Tibial artery (tissue), 4 donors: ENCODE measurements at places on chromosomes 2 and 18.

DNA sequence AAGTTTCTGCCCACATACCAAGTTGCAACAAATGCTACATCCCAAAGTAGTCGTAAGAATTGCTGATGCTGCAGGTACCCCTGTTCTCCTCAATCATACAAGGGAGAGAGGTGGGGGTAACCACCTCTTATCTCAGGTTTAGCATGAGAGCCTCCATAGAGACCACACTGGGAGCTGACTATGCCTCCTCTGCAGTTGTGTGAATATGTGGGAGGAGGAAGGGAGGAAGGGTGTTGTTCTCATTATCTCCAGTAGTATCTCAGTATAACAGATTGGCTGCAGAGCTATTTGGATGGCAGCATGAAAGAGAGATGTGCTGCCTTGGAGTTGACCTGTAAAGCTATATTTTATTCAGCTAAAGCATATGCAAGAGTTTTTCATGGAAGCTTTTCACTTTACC, 690.7 kb downstream of the KCNJ3 start:
- no peak for DNase-seq

GRCh38 chr2:127205218-127206125, 14.6 kb downstream of the CYP27C1 start:
- no peak for DNase-seq

DNA sequence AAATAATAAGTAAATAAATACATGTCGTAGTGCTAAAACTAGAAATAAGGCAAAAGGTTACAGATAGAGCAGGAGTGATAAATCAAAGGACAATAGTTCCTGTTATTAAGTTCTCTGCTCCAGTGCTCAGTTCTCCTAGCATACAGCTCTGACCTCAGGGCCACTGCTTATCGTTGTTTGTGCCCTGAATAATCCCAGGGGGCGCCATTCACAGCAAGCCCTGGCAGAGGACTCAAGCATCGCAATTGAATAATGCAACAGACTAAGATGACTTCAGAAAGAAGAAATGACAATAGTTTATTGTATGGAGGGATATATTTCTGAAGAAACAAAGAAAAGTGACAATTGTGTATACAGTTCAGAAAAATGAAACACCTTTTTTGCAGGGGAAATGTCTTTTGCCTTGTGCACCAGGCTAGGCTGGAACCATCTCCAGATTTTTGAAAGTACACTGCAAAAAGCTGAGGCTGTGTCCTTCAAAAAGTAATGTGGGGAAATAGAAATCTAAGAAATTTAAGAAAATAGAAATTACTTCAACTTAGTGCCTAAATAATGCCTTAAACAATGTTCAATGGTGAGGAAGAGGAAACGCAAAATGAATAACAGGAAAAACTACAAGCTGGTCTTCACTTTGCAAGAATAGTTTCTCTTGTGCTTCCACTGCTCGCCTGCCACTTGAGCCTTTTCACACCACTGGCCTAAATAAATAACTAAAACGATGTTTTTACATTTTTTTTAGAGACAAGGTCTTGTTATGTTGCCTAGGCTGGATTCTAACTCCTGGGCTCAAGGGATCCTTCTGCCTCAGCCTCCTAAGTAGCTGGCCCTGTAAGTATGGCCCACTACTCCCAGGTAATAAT, 19.0 kb upstream of the CCNYL1 start:
- DNase-seq: no peak

DNA sequence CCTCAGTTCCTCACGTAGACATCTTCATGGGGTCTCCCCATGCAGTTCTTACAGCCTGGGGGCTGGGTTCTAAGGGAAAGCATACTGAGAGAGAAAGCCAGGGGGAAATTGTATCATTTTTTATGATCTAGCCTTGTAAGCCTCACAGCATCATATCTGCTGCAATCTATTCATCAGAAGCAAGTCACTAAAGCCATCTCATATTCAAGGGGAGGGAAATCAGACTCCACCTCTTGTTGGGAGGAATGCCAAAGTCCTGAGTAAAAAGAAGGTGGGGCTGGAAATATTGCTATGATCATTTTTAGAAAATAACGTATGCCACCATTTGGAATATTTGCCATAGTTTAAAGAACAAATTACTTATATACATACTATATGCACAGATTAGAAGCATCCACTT, 304.6 kb downstream of the TXNL1 start:
- no peak for DNase-seq

DNA sequence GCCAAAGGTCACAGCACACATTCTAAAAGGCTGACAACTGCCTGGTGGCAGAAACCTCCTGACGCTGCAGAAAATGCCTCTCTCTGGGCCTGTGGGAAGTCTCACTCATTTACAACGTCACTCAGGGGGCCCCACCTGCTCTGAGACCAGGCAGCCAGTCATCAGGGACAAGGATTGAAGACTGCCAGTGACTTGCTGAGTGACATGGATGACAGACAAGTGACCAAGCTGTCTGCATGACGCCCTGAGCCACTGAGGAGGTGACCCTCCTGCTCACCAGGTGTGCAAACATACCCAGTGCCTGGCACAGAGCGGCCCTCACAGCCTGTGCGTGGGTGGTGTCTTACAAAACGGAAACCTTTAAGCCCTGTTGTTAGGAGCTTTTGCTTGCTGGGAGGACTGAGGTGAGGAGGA, 392.4 kb downstream of the TNS1 start:
- DNase-seq: no peak

DNA sequence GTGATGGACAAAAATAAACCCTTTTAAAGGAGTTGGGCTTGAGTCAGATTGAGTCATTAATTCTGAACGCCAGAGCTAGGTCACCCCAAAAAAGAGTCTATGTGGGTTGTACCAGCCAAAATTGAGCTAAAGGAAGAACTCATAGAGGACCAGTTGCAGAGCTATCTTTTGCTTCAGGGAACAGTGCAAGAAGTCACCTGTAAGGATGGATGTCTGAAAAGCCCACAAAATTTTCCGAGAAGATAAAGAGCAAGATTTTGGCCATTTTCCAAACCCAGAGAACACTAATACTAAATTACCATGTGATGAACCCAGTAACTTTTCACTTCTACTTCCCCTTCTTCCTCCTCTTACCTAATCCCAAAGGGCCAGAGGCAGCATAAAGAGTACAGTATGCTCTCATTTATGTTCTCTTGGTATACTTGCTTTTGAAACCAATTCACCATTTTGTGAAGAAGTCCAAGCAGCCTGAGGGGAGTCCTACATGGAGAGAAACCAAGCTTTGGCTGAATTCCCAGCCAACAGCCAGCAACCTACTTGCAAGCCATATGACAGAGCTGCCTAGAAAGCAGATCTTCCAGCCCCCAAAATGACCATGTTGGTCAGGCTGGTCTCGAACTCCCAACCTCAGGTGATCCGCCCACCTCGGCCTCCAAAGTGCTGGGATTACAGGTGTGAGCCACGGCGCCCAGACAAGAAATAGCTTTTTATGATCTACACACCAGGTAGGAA, 551.7 kb downstream of the SATB2 start:
- no peak for DNase-seq

- no peak for DNase-seq
Measured at GRCh38 chr2:54773838-54774237, 50.4 kb downstream of the EML6 start.

DNA sequence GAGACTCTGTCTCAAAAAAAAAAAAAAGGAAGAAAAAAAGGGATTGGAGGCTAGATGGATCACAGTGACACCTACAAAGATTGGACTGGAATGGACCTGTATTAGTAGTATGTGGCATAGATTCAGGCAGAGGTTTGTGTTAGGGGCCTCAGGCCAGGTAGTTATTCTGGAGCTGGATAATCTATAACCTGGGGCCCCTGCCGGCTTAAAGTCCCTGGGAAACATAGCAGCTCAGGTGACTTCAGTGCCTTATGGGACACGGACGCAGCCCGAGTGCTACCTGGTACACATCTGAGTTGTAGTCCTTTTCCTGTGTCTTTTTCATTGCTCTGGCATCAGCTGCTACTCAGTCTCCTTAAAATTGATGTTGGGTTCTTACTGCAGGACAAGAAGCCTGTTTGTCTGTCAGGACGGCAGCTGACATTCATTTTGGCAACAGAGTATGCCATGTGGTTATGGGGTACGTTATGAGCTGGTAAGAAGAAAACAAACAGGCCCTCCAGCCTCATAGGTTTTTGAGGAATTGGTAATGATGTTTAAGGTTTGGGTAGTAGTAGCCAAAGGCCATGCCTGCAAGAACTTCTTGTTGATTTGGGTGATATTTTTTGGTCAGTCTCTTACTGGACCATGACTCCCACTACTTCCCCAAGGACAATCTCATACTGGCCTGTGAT, 27.8 kb downstream of the AGFG1 start:
- no peak for DNase-seq

DNA sequence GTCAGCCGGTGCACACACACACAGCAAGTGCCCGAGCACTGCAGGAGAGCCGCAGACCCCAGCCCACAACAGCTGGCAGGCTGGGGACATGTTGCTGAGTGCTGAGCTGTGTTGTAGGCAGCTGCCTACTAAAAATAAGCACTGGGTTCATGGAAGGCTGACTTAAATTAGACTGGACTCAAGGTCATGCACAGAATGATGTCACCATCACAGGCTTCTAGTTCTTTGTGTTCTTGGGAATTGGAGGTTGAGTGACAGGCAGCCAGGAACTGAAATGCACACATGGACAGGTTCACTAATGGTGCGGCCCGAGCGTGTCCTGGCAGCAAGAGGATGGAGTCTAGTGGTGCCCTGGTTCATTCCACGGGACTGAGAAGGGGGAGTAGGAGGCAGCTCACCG, 71.3 kb downstream of the VWA3B start:
- peak; percentile 87 for DNase-seq

GRCh38 chr2:46400016-46400415, 79.3 kb upstream of the TMEM247 start:
- no peak for DNase-seq

- no peak for DNase-seq
Measured at GRCh38 chr2:173720306-173720705, 244.9 kb downstream of the SP3 start.

- no peak for DNase-seq
Measured at GRCh38 chr2:24342110-24342910, 18.0 kb downstream of the ITSN2 start.

- no peak for DNase-seq
Measured at GRCh38 chr2:216001216-216002100, 11.9 kb downstream of the MREG start.

DNA sequence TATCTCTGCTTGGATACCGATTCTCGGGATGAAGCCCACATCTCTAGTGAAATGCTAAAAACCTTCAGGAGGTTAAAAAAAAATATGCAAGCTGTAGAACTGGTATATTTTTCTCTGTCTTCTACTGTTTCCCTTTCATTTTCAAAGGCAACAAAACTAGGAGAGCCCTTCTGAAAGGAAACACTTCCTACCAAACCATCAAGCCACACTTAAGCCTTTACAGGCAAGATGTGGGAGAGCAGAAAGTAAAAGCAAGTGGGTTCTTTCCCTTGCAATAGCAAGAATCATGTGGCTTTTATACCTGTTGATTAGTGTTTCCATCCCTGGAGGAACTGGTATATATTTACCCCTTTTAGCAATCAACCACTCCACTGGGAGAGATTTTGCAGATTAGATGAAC, 147.9 kb upstream of the ACAA2 start:
- no peak for DNase-seq

DNA sequence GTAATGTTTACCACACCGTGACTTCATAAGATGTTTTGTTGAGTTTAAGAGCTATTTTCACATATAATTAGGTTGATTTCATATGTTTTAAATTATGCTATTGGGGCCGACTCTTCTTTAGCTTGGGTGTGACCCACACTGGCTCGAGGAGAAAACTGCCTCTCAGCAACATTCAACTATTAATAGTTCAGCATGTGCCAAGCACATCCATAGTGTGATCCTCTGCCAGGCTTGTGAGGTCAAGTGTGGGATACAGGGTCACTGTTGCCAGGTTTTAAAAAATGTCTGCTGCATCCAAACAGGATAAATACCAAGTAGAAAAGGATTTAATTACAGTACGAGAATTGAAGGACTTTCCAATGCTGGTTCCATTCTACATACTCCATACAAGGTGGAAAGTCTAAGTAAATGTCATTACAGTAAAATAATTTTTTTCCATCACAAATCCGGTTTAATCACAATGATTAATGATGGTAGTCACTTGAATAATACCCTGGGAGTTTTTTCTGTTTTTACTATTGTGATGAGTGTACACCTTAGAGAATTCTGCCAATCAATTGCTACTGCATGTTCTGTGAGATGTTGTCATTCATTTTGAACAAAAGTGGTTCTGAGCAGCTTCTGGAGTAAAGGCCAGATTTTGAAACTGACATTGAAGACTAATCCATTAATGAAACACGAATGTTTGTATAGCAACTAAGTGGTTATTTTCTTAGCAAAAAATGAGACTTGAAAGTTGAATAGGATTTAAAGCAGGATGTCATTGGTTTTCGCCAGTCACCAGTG, 84.5 kb downstream of the ABI2 start:
- no peak for DNase-seq

DNA sequence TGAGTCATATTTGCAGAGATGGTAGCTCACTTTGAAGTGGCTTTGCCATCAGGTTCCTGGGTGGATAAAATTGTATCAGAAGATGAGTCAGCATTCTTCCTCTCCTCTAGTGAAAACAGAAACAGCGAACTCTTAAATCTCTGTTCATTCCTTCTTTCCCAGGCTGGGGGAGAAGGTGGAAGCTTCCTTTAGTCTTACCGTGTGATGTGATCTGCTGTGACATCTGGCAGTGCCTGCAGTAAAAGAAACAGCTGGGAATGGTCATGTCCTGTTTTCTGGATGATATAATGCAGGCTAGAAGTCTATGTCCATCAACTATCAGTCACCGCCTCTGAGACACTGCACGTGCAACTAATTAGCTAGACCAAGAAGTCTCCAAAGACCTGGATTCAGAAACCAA, 171.6 kb downstream of the VAPA start:
- no peak for DNase-seq

- DNase-seq: no peak
Measured at GRCh38 chr2:60271713-60272112, 281.7 kb downstream of the BCL11A start.
